ENCODE measurements at places on chromosomes 12 and 14.
A peak's percentile ranks its signal among the peaks of the same experiment; 100 is the strongest.

GRCh38 chr12:111846016-111846415 is 4.0 kb downstream of the MAPKAPK5 start:
- no peak for DNase-seq

DNA sequence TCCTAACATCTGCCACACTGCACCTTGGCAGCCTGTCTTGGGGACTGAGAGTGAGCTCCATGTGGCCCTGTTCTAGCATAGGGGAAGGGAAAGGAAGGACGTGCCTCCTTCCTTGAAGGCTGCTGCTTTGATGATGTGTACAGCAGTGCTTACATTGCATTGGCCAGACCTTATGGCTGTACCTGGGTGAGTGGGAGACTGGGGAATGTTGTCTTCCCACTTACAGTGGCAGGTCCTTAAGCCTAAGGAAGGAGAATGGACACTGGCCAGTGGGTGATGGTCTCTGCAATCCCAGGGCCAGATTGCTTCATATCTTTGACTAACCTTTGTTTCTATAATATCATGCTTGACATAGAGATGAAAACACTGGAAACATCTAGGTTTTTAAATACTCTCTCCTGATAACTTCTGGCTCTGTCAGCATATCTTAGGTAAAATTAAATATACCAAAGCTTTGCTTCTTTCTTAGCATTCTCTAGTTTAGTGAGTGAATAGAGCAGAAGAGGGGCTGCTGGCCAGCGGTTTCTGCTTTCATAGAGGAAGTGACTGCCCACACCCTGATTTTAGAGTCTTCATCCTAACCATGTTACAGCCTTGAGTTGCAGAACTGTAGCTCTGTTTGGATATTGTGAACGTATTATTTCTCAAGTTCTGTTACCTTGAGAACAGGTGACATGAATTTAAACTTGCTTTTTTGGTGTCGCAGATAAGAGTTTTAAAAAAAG is 27.2 kb downstream of the KLC1 start:
- DNase-seq, result no peak

DNA sequence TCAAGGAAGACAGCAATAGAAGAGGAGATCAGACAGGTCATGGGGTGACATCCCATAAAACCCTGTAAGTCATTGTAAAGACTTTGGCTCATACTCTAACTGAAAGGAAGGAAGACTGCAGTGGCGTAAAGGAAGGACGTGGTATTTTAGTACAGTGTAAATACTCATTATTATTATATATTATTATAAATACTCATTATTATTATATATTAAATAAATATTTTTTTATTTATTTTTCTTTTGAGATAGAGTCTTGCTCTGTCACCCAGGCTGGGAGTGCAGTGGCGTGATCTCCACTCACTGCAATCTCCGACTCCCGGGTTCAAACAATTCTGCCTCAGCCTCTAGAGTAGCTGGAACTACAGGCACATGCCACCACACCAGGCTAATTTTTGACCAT is 15.1 kb upstream of the LRP10 start:
- DNase-seq, result no peak

DNA sequence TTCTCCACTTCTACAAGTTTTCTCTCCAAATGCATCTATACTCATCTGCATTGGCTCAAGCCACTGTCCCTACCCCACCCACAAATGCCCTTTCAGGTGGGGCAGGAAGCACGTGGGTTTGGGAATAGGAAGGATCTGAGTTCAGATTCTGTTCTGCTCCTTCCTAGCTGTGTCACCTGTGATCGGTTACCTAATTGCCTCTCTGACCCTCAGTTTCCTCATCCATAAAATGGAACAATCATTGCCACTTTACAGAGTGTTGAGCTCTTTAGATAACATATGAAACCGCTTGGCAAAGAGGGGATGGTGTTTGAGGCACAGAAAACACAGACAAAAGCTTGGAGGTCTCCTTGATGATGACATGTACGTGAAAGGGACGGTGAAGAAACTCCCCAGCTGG is 34.5 kb downstream of the FOXN3 start:
- DNase-seq, result no peak

DNA sequence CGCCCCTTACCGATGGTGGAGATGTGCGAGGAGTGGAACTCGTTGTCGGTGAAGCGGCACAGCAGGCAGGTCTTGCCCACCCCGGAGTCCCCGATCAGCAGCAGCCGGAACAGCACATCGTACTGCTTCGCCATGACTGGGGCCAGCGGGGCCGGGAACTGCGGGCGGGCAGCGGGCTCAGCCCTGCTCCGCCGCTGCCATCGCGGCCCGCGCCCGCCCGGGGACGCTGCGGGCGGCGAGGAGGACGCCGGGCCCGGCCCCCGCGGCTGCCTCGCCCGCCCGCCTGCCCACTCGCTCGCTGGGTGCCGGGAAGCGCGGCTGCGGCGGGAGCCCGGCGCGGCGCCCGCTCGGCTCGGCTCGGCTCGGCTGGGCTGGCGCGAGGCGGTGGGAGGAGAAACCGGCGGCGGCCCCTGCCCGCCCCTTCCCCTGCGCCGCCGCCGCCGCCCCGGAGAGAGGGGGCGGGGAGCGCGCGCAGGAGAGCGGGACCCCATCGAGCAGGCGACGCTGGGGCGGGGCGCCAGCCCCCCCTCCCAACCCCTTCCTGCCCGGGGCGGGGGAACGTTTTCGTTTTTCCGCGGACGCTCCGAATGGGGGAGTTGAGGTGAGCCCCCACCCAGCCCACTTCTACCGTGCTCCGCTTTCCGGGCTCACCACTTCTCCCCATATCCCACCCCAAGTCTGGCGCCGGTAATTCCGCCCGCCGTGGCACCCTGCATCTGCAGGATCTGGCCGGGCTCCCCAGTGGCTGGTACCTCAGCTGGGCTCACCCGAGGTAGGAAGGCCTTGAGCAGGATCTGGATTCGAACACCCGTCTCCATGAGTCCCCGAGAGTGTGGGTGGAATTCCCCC is at the start of gene RAB15:
RAB15 (minus strand) TSS at position 394 of the 849 bp plus-strand sequence; CDS start at position 134, 260 bp downstream.
- peak; percentile 2 for DNase-seq

DNA sequence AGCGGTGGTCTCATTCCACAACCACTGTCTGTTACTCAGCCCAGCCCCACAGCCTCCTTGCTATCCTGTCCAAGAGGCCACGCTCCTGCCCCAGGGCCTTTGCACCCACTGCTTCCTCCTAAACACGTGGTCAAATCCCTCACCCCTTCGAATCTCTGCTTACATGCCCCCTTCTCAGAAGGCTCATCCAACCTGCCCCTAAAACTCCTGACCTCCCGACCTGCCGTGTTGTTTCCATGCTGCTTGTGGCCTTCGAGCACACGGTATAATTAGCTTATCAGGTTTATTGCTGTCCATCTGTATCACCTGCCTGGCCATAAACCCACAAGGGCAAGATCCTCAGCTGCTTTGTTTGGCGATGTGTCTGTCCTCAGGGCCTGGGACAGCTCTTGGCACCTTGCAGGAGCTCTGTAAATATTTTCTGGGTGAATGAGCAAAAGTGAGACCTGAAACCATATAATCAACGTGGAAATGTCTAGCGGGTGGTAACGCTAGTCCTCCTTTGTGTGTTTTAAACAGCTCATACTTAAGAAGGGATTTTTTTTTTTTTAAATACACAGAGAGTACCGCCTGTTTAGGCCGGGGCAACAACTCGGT is 36.0 kb downstream of the SCARB1 start:
- no peak for DNase-seq

DNA sequence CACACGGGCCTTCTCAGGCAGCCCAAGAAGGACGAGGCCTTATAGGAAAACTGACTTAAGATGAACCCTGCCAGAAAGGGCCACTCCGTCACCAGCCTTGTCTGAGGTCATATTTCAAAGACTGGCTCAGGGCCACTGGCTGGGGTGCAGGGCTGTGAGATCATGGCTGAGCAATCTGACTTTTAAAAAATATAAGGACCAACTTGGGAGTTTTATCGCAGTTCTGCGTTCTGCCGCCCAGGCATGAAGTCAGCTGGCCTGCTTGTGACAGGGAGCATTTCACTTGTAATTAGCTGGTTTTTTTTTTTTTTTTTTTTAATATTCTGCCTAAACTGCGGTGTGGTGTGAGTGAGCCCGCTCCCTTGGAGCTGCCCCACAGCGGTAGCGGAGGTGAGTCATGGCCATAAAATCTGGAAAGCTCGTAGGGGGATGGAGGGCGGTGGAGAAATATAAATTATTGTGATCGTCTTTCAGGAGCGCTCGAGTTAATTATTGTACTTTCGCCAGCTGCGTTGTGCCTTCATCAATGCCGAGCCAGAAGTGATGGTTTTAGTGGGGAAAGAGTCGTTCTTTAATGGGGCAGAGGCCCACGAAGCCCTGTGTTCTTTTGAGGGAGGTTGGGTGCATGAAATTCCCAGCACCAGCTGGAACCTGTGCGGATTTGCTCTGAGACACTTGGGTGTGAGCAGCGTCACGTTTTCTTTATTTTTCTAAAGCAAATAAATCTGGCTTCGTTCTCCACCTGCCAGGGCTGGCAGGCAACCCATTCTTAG is 231.9 kb downstream of the C12orf75 start:
- DNase-seq, result no peak

DNA sequence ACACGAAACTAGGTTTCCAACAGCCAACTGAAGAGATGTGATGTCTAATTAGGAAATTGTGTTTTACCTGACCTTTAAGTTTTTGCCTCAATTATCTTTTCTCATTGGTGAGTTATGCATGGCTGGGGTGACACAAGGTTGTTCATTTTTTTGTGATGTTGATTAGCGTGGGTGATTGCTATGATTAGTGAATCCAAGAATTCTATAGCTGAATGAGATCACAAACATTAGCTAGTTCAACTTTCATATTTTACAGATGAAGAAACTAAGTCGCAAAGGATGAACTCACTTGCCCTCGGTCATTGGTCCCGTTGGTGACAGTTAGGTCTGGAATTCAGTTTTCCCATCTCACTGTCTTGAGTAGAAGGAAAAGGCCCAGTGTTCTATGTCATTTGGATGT is 32.6 kb upstream of the LMNTD1 start:
- no peak for DNase-seq

- no peak for DNase-seq
Measured at GRCh38 chr12:100120355-100120754, 22.3 kb downstream of the BLTP3B start.

DNA sequence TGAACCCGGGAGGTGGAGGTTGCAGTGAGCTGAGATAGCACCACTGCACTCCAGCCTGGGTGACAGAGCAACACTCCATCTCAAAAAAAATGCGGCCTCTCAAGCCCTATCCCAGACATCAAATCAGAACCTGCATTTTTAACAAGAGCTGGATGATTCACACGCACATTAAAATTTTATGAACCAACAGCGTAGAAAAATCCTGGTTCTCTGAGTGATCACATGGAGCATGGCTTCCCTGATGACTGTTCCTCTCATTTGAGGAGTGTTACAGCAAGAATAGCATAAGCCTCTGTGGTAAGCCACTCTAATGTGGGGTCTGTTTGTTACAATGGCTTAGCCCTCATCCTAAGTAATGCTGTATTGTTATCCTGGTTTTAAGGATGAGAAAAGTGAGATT is 163.6 kb downstream of the BRMS1L start:
- no peak for DNase-seq

DNA sequence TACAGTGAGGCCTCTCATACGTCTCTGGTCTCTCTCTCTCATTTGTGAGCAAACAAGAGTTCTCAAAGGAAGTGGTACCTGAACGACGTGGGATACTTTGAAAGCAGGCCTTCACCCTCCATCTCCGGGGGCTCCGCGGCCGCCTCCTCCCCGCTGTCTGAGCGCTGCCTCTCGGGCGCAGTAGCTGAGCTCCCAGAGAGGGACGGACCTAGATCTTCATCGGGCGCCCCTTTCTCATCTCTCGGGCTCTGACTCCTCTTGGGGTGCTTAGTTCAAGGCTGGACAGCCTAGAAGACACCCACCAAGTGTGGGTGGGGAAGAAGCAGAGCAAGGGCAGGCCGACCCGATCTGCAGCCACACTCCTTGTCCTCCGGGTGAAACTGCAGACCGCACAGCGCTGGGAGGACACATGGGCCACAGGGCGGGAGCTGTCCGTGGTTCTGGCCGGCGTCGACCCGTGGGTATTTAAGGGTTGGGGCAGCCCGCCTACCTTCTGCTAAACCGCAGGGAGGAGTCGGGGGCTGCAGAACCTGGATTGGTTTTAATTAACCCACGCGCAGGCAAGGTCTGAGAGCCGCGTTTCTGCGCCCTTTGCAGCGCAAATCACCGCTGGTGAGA is 92.7 kb downstream of the PAH start:
- DNase-seq, result no peak

DNA sequence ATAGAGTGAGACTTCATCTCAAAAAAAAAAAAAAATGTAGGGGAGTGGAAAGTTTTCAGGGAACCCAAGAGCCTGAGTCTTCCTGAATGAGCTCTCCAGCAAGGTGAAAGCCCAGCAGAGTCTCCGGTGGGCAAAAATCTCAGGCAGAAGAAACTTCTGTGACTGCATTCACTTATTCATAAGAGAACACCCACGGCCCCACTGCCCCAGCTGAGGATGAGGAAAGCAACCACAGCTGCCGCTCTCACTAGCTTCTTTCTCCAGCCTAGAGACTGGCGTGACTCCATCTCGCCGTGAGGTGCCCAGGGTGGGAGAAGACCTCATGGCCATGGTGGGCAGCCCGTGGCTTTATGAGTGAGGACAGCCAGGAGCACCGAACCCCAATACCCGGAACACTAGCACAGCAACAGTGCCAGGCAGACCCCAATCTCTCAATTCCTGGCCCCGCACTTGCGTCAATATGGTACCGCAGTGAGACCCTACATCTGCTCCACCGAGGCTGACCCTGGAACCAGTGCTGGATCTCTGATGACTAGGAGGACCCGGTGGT is 29.7 kb upstream of the DYNC1H1 start:
- DNase-seq, result no peak

DNA sequence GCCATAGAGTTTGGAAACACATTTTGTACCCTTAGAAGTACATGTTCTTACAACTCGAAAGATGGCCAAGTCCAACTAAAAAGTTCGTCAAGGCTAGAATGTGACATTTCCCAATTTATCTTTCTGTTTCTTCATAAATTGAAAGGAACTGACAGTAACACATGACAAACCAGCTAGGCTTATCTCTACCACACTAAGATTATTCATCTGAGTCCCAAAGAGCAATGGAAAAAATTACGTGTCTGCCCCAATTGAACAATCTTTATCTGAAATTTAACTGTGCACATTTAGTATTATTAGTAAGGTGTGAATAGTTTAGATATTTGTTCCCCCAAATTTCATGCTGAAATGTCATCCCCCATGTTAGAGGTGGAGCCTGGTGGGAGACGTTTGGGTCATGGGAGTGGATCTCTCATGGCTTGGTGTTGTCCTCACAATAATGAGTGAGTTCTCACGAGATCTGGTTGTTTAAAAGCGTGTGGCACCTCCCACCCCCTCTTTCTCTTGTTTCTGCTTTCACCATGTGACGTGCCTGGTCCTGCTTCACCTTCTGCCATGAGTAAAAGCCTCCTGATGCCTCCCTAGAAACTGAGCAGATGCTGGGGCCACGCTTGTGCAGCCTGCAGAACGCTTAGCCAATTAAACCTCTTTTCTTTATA is 13.3 kb downstream of the CPM start:
- DNase-seq, result no peak

DNA sequence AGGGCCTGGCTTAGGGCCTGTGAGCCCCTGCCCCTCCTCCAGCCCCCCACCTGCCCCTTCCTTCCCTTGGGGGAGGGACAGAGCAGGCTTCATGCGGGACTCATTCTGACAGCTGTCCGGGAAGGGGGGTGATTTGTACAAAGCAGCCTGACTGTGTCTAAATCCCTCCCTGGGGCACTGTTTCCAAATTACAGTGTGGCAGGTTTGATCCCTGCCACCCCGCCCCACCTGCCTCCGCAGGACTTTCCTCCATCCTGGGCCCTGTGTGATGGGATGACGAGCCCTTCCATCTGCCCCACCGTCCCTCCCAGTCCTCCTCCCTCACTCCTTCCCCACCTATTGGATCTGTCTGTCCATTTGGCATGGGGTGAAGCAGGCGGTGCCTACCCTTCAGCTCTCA is 363.9 kb downstream of the BCL11B start:
- no peak for DNase-seq

- DNase-seq, result no peak
Measured at GRCh38 chr12:45669093-45669492, 60.4 kb upstream of the ARID2 start.
